Mucosa of gallbladder (tissue), 1 donor: ENCODE measurements at places on chromosomes 12 and 14. TPM values are rescaled to one million over a fixed set of nuclear protein-coding genes. Genes with fewer than 3 reads are reported as not detected.

GRCh38 chr14:91311284-91311662 is 66.8 kb upstream of the GPR68 start:
- no peak for DNase-seq

DNA sequence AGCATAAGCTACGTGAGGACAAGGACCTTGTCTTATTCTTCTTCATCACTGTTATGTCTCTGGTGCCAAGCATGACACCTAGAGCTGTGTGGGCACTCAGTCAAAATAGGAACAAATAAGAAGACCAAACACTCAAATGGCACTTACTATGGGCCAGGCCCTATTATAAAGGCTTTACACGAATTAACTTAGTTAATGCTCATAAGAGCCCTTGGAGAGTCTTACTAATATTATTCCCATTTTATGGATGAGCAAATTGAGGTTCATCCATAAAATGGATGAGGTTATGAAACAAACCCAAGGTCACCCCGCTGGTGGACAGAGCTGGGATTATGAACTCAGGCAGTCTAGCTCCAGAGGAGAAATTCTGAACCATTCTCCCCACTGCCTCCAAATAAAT is 47.7 kb downstream of the ISCA2 start:
- no peak for DNase-seq

DNA sequence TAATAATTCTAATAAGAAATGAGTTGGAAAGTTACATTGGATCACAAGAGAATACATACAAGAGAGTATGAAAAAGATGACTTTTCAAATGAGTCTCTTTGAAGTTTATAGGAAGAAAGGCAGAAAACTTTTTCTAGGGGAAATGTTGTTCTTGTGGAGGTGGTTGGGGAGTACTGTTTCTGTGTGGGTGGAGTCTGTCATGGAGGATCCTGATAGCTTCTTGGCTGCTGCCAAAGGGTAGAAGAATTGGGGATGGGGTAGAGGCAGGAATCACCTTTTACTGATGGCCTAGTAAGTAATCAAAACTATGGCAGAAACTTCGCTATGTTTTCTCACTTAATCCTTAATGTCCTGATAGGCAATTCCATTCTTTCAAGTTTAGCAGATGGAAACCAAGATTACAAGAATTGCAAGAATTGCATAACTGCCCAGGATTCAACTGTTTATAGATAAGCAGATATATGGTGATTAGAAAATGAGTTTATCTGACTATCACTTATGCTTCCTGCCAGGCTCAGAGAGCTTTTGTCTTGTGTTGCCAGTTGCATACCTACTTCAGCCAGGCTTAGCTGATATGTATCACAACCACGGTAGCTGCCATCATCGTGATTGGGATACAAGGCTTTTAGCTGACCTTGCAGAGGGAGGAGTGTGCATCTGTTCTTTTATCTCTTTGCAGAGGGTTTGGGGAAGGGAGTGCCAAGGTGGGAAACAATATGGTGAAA is 463.9 kb downstream of the TMTC2 start:
- DNase-seq: no peak

DNA sequence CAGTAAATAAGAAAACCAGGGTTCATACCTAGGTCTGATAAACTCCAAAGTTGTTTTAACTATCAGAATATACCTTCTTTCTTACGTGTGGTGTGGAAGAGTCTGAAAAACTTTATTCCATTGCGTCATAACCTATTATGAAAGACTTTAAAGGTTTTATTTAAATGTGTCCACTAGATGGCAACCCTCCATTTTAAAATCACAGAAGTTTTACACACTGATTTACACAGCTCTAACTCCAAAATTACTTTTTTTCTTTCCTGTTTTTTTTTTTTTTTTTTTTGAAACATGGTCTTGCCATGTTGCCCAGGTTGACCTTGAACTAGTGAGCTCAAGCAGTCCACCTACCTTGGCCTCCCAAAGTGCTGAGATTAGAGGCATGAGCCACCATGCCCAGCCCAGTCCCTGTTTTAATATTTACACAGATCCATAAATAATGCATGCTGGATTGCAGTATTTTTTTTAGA is 17.3 kb upstream of the TMPRSS12 start:
- no peak for DNase-seq

DNA sequence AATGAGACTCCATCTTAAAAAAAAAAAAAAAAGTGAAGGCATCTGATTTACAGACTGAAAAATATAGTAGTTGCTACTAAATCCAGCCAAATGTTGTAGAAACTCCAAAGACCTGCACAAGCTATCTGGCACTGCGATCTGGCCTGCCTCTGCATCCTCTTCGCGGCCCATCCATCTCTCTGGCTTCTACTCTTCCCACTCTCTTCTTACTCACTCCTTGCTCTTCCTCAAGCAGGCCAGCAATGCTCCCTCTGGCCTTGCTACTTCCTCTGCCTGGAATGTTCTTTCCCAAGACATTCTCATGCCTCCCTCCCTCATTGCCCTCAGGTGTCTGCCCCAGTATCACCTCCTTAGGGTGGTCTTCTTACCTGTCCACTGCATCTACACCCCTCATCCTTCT is 9.7 kb upstream of the CRY1 start:
- DNase-seq: no peak

- no peak for DNase-seq
Observed at GRCh38 chr14:55332654-55333570, 61.7 kb downstream of the FBXO34 start.

DNA sequence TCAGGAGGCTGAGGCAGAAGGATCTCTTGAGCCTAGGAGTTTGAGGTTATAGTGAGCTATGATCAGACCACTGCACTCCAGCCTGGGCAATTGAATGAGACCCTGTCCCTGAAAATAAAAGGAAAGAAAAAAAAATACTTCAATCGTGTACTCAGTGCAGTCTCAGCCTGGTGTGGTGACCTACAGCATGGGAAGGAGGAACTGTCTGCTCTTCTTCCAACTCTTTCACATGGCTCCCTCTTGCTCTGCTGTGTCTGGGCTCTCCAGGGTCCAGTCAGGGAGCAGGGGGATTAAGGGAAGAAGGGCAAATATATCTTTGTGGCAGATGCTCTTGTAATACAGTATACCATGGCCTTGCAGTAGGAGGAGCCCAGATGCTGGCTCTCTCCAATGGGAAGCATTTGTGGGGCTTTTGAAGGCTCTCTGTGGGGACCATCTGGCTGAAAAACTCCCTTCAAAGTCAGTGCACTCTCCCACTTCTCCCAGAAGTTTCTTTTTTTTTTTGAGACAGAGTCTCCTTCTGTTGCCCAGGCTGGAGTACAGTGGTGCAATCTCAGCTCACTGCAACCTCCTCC is 76.6 kb upstream of the TMPO start:
- DNase-seq: no peak

- no peak for DNase-seq
Observed at GRCh38 chr12:51941604-51942003, 9.9 kb upstream of the ACVR1B start.

DNA sequence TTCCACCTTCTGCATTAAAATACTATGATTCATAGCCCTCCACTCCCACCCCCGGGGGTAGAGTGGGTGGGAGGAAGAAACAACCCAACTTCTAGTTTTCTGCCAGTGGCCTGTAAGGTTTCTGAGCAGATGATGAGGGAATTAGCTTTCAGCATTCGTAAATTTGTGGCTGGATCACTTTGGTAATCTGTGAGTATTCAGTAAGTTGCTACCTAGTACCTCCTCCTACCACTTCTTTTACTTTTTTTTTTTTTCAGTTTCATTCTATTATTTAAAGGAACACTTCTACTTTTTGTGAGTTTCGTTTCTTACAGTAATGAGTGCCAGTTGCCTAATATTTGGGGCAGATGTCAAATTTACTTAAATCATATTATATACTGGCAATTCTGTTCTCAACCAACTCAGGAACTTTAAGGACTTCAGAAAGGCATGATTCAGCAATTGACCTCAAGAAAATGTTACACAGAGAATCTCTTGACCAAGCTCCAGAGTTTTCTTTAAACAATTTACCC is 42.4 kb upstream of the EMP1 start:
- DNase-seq: no peak

- DNase-seq: no peak
Observed at GRCh38 chr14:50541159-50541567, 8.8 kb upstream of the MAP4K5 start.

Gene SERPINA9
- not detected for total RNA-seq

Gene CLEC1A
- 3.5 TPM for total RNA-seq
